Progenitor cell of endocrine pancreas (in vitro differentiated cells): ENCODE measurements at places on chromosomes 7 and 10. TPM values are rescaled to one million over a fixed set of nuclear protein-coding genes. Genes with fewer than 3 reads are reported as not detected.

The EN2 gene
- total RNA-seq = not detected in 2 replicates

The LBX1 gene
- total RNA-seq = not detected in 2 replicates

The PRPS1L1 gene
- total RNA-seq = not detected in 2 replicates

The RTKN2 gene
- 12.8 and 13.2 TPM in 2 replicates for total RNA-seq

The NODAL gene
- total RNA-seq = not detected in 2 replicates

The EBLN1 gene
- not detected in 2 replicates for total RNA-seq

The PDE1C gene
- 1.0 and 1.7 TPM in 2 replicates for total RNA-seq

DNA sequence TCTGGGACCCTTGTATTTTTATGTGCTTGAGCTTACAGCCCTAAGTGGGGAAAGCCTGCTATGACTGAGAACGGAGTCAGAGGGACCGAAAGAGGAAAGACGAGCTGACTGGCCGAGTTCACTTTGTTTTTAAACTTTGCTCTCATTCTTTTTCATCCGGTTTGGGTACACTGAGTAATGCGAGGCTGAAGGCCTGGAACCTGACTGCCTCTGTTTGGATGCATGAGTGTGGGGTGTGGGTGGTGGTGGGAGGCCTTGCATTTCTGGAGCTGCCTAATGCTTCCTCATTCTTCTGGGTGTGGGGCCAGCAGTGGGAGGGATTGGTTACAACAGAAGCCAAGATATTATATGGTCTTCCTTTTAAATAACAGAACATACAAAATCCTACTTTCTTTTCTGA lies 155.5 kb downstream of the BUB3 start:
- DNase-seq = no peak
- H3K27me3 ChIP-seq = no peaks in the 10 kb centered on the region
- H3K4me3 ChIP-seq = no peak overlapping the region
- no peak overlapping the region for H3K27ac ChIP-seq
- H3K4me1 ChIP-seq = no peaks in the 10 kb centered on the region

GRCh38 chr7:93723424-93724124 lies 149.1 kb upstream of the CALCR start:
- no peak overlapping the region for H3K27ac ChIP-seq
- H3K4me1 ChIP-seq = peaks cover 3% of the 10 kb centered on the region

- no peak overlapping the region for H3K27ac ChIP-seq
- DNase-seq = no peak
- peaks cover 5% of the 10 kb centered on the region for H3K36me3 ChIP-seq
- H3K4me3 ChIP-seq = no peak overlapping the region
Observed at GRCh38 chr10:6292741-6293151, 90.0 kb downstream of the PFKFB3 start.

- no peaks in the 10 kb centered on the region for H3K27me3 ChIP-seq
- no peak overlapping the region for H3K4me3 ChIP-seq
- no peaks in the 10 kb centered on the region for H3K36me3 ChIP-seq
- no peaks in the 10 kb centered on the region for H3K4me1 ChIP-seq
- DNase-seq = no peak
- no peak overlapping the region for H3K27ac ChIP-seq
Observed at GRCh38 chr10:80526218-80526617, 11.5 kb upstream of the SH2D4B start.

GRCh38 chr10:124098575-124098974 lies 5.2 kb upstream of the CHST15 start:
- H3K4me1 ChIP-seq = peaks cover 8% of the 10 kb centered on the region
- no peak overlapping the region for H3K27ac ChIP-seq
- no peak overlapping the region for H3K4me3 ChIP-seq
- peaks cover 53% of the 10 kb centered on the region for H3K27me3 ChIP-seq
- no peaks in the 10 kb centered on the region for H3K36me3 ChIP-seq

DNA sequence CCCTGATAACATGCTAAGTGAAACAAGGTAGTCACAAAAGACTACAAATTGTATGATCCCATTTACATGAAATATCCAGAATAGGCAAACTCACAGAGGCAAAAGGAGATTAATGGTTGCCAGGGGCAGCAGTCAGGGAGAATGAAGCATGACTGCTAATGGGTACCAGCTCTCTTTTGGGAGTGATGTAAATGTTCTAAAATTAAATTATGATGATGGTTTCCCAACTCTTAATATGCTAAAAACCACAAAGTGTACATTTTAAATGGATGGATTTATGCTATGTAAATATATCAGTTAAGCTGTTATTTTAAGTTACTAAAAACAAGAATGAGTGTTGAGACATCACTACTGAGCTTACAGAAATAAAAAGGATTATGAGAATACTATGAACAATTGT lies 12.6 kb downstream of the CYP51A1 start:
- H3K27ac ChIP-seq = no peak overlapping the region
- no peaks in the 10 kb centered on the region for H3K27me3 ChIP-seq
- peaks cover 3% of the 10 kb centered on the region for H3K4me1 ChIP-seq
- DNase-seq = no peak
- no peak overlapping the region for H3K4me3 ChIP-seq

DNA sequence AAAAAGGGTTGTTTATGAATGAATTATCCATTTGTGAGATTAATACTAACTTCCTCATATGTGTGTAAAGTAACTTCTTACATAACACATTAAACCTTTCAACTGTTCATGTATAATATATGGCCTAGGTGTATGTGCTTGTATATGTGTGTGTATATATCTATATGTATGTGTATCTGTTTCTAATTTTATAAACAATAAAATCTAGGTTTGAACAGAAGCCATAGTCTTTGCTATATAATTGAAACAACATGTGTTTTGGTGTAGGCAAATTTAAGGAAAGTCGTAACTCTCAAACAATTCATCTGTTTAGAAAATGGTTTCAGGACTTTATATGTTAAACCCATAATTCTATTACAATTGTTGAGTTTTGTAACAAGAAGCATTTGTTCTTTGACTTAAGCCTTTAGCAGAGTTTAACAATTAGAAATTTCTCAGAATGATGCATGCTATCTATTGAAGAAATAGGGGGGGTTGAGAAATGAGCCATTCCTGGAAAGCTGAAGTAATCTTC lies 103.3 kb downstream of the BBS9 start:
- no peak for DNase-seq
- H3K27me3 ChIP-seq = no peaks in the 10 kb centered on the region
- no peaks in the 10 kb centered on the region for H3K36me3 ChIP-seq
- H3K4me1 ChIP-seq = no peaks in the 10 kb centered on the region

GRCh38 chr7:44213877-44214388 lies 13.2 kb downstream of the YKT6 start:
- peaks cover 8% of the 10 kb centered on the region for H3K36me3 ChIP-seq
- H3K27ac ChIP-seq = peak overlapping the region; percentile 85
- DNase-seq = no peak
- no peaks in the 10 kb centered on the region for H3K27me3 ChIP-seq
- H3K4me3 ChIP-seq = no peak overlapping the region

- peak overlapping the region; percentile 19 for H3K4me3 ChIP-seq
- no peak overlapping the region for H3K27ac ChIP-seq
- peaks cover 16% of the 10 kb centered on the region for H3K4me1 ChIP-seq
- DNase-seq = no peak
- peaks cover 3% of the 10 kb centered on the region for H3K36me3 ChIP-seq
- peaks cover 3% of the 10 kb centered on the region for H3K27me3 ChIP-seq
Observed at GRCh38 chr10:79346388-79347225, 662 bp upstream of the PPIF start.
